ENCODE measurements at places on chromosomes 5 and 9.

DNA sequence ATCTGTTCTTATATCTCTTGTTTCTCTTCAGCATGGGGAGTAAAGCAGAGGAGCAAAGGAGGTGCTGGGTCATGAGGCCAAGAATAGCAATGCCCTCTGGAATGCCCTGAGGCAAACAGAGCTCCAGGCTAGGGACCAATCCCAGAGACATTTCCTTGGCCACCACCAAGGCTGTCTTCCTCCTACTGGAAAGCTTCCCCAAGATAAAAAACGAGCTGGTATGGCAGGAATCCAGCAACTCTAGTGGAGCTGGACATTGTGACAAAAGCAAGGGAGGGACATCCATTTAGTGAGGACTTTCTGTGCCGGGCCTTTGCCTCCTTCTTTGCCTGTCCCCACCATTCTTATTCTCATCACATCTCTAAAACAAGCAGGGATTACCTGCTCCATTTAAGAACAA is 161.6 kb downstream of the ASTN2 start:
- no peak for DNase-seq

DNA sequence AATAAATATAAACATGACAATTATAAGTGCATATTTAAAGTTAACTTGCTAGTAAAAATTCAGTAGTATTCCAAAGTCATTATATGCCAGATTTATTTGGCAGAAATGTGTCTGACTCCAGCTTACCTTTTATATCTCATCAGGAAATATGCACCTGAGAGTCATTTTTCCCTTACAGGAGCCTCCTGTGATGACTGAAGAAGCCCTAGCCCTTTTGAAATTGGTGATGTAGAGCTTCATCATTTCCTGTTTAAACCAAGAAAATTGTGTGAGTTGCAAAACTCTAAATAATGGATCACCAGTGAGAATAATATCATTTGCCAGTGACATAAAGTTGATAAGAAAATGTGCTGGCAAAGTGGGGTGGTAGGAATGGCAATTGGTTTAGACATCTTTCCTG is 42.1 kb upstream of the CTNND2 start:
- no peak for DNase-seq

DNA sequence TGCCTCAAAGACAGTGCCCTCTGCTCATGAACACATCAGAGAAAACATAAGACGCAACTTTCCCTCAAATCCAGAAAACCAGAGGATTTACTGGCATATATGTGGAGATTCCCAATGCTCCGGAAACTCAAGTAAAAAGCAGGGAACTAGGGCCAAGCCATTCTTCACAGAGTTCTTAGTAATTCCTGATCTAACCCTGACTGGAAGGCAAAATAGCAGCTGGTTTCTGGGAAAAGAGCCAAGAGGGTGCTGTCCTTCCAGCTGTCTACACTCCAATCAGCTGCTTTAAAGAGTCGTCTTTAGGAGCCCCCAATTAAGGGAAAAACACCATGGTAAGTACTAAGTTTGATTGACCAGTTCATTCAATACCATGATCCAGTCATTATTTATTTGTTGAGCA is 49.6 kb downstream of the GNA14 start:
- no peak for DNase-seq

DNA sequence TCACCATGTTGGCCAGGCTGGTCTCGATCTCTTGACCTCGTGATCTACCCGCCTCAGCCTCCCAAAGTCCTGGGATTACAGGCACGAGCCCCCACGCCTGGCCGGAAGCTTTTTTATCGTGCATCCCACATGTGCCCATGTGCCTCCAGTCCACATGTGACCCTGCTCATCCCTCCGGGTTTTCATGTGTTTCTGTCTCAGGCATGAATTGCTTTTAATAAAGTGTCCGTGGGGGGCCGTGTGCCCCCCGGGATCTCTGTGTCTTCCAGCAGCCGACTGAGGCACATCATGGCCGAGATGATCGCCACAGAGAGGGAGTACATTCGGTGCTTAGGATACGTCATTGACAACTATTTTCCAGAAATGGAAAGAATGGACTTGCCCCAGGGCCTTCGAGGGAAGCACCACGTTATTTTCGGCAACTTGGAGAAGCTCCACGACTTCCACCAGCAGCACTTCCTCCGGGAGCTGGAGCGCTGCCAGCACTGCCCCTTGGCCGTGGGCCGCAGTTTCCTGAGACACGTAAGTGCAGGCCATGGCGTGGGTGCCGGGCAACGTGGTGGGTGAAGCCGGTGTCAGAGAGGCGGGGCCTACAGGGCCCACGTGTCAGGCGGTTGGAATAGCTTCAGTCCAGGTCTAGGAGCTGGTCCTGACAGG is 22.1 kb upstream of the LRRC14B start:
- DNase-seq = peak; percentile 86

- DNase-seq = no peak
Measured at GRCh38 chr9:99035313-99035712, 69.6 kb upstream of the TGFBR1 start.

DNA sequence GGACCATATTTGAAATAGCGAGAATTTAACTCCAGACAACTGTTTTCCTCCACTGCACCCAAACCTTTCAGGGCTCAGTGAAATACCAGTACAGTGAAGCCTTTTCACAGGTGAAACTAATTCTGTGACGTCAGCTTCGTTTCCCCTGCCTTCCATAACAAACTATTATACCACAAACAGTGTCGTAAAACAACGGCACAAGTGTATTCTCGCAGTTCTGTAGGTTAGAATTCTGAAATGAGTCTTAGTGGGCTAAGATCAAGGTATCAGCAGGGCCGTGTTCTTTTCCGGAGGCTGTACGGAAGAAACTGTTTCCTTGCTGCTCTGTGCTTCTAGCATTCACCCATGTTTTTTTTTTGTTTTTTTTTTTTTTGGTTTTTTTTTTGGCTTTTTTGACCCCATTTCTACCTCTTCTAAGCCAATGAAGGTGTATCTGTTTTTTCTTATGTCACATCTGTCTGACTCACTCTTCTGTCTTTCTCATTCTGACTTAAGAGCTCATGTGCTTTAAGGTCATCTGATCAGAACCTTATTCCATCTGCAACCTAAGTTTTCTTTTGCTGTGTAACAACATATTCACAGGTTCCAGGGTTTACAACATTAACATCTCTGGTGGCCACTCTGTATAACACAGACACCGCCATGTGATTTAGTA is 20.1 kb downstream of the ISOC1 start:
- DNase-seq = no peak

DNA sequence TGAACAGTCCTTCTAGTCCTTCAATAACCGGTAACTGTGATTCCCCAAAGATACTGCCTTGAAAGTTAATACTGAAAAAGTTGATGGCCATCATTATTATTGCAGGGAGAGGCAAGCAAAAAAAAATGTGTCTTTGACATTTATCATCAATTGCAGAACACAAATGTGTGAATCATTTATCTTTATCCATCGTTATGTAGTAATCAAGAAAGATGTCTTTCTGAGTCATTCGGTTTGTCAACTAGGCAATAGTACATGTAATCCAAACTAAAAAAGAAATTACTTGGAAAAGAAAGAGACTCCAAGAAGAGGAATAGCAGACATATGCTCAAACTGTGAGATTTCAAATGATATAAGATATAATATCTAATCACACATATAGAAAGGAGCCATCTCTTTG is 473.0 kb downstream of the CETN3 start:
- DNase-seq = no peak

DNA sequence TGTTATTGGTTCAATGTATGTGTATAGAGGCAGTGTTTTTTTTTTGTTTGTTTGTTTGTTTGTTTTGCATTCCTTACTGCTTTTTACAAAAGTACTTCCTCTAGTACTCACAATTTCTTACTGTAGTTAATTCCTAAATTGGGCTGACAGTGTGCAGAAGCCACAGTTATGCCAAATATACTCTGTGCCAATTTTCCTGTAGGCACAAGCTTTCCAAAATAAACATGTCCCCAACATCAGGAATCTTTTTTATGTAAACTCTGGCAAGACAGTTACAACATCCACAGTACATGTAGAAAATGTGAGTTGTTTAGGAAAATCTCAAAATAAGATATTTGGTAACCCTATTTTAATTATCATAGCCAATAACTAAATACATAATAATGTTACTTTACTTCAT is 161.6 kb upstream of the TSLP start:
- no peak for DNase-seq

GRCh38 chr9:78963911-78964310 is 607.9 kb upstream of the TLE4 start:
- DNase-seq = no peak
